SJSA1 (cell line): ENCODE measurements at places on chromosomes 11 and 22. TPM values are rescaled to one million over a fixed set of nuclear protein-coding genes. Genes with fewer than 3 reads are reported as not detected.

The RAG2 gene
- not detected in 2 replicates for total RNA-seq

The ASPHD2 gene
- total RNA-seq = 0.06 and 0.87 TPM in 2 replicates

- H3K27ac ChIP-seq = no peak overlapping the region
- H3K36me3 ChIP-seq = peaks cover 72% of the 10 kb centered on the region
- no peak for DNase-seq
- no peaks in the 10 kb centered on the region for H3K27me3 ChIP-seq
Observed at GRCh38 chr22:45799291-45799690, 127.7 kb downstream of the ATXN10 start.

DNA sequence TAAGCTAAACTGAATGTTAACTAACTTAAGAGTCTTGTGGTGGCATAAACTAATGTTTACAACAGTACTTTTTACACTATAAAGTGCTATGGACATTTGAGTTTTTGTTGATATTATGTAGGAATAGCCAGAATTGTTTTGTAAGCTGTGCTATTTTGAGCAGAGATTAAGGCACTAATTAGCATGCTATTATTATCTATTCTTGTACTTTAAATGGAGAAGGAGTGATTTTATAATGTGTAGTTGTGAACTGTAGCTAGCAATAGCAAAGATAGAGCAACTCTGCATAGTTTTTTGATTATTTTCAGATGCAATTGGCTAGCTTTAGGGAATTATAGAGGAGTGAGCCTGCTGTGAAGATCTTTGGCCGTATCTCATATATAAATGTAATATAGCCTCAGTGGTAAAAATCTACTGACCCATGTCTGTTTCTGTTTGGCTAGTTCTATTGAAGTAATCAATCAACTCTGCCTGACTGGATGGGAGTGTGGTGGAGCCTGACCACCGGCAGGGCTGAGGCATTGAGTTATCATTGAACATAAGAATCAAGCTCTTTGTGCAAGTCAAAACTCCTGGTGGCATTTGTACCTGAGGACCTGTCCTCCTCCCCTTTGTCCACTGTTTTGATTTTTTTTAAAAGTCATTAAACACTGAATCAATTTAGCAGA is 34.3 kb downstream of the NCAM1 start:
- no peaks in the 10 kb centered on the region for H3K36me3 ChIP-seq
- no peaks in the 10 kb centered on the region for H3K27me3 ChIP-seq
- 0 out of 2 replicates have a peak, but pooled peaks cover 3% of the 10 kb centered on the region for H3K4me1 ChIP-seq
- no peak overlapping the region for H3K4me3 ChIP-seq

DNA sequence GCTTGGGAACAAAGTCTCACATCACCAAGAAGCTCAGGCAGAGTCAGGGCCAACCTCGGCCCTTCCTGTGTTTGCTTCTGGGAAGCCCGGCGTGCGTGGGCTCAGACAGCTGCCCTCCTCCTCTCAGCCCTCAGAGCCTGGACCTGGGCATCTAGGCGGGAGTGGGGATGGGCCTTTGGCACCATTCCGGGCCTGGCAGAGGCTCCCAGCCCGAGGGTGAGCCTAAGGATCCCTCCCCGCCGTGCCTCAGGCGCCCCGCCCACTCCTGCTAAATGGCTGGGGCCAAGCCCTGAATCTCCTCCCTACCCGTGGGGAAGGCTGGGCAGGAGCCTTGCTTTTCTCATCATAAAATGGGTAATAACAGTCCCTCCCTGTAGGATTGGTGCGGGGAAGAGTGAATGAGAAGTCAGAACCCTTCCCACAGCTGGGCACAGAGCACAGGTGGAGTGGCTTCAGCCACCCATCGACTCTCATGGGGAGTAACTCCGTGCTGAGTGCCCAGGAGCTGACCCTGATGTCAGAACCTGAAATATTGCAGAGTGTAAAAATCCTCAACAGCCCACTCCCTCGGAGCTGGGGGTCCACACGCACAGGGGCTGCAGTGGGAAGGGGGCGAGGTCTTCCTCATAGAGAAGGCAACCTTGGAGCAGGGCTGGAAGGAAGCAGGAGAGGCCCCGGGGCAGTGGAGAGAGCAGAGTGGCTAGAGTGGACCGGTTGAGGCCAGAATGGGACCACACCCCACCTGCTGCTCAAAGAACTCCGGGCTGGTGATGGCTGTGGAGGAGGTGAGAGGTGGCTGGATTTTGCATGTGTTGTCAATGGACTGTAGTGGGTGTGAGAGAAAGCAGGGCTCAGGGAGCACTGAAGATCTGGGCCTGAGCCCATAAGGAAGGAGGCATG is 18.8 kb upstream of the CDKN1C start:
- DNase-seq = no peak
- H3K27me3 ChIP-seq = no peaks in the 10 kb centered on the region
- no peak overlapping the region for H3K4me3 ChIP-seq
- no peak overlapping the region for H3K27ac ChIP-seq
- peaks cover 24% of the 10 kb centered on the region for H3K4me1 ChIP-seq
- peaks cover 6% of the 10 kb centered on the region; the same call in 1 of the 2 replicates for H3K36me3 ChIP-seq

DNA sequence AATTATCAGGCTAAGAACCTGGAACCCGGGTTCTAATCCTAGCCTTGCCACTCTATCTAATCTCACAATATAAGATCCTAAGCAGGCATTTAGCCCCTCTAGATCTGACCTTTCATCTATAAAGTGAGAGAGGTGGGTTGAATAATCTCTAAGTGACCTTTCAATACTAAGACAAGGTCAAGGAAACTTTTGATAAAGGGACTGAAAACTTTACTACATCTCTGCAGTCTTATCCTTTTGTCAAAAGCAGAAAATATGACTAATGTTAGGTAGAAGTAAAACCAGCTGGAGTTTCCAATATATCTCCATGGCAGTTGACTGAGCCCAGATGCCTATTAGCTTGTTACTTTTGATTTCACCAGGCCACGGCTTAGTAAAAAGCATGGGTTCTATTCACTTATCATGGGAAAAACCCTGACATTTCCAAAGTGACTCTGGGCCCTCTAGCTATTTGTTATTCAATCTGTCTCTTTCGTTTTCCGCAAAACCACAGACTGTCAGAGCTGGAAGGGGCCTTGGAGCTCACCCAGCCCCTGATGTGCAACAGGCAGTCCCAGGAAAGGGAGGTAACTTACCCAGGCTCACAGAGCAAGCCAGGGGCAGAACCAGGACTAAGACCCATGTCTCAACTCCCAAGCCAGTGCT is 75.8 kb downstream of the RAB30 start:
- no peaks in the 10 kb centered on the region for H3K27me3 ChIP-seq
- peaks cover 14% of the 10 kb centered on the region for H3K4me1 ChIP-seq
- H3K36me3 ChIP-seq = no peaks in the 10 kb centered on the region
- no peak for DNase-seq
- H3K4me3 ChIP-seq = no peak overlapping the region

GRCh38 chr11:24496736-24497725 is at the start of gene LUZP2:
TSS of gene LUZP2 (plus strand) at chr11:24497053.
- H3K27ac ChIP-seq = no peak within 1 kb of the TSS
- DNase-seq = peak; percentile 1
- 0 out of 2 replicates have a peak within 1 kb of the TSS, but pooled peaks have one; percentile 4 for H3K4me3 ChIP-seq

- no peak for DNase-seq
- H3K4me3 ChIP-seq = no peak overlapping the region
- H3K36me3 ChIP-seq = no peaks in the 10 kb centered on the region
- H3K27ac ChIP-seq = no peak overlapping the region
- H3K27me3 ChIP-seq = no peaks in the 10 kb centered on the region
Observed at GRCh38 chr22:47259990-47260389, 497.5 kb downstream of the TBC1D22A start.

DNA sequence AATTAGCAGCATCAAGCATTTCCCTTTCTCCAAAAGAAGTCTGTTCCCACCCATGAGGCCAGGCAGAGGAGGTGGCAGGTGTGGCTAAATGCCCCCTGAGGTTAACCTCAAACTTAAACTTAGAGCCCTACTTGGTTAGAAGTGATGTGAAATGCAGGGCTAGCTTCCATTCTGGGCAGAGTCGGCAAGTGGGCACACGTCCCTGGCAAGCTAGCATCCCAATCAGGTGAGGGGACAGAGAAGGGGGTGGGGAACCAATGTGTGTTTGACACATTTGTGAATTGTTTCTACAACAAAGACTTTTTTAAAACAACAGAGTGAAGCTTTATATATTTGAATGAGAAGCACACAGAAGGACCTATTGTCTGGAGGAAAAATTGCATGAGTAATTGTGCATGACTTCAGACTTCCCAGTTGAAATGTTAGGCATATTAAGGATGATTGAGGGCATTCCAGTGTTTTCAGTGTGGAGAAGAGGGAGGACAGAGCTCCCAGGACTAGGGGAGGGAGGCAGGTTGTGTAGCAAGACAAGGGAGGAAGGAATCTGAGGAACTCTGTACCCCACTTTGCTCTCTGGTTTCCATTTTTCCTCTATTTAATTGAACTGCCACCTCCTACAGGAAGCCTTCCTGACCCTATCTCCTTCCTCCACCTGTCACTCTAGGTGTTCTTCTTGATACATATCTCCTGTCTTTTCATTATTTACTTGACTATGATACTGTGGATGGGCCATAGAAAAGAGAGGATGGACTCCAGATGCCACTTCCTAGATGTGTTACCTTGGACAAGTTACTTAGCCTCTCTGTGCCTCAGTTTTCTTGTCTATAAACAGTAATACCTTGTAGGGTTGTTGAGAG is 83.3 kb upstream of the PICALM start:
- H3K27me3 ChIP-seq = no peaks in the 10 kb centered on the region
- H3K4me3 ChIP-seq = no peak overlapping the region
- DNase-seq = peak; percentile 52

- H3K4me3 ChIP-seq = no peak overlapping the region
- H3K4me1 ChIP-seq = no peaks in the 10 kb centered on the region
- H3K27me3 ChIP-seq = no peaks in the 10 kb centered on the region
Observed at GRCh38 chr11:93267383-93267782, 63.2 kb upstream of the DEUP1 start.

GRCh38 chr22:44578516-44579230 is 80.6 kb upstream of the RTL6 start:
- no peaks in the 10 kb centered on the region for H3K36me3 ChIP-seq
- no peak overlapping the region for H3K27ac ChIP-seq
- no peak for DNase-seq
- peaks cover 20% of the 10 kb centered on the region for H3K4me1 ChIP-seq
